Right atrium auricular region (tissue), 2 donors: ENCODE measurements at places on chromosomes 7 and 10.

GRCh38 chr10:71093531-71093930 lies 118.8 kb upstream of the UNC5B start:
- DNase-seq = peak; percentile 36
- no peaks in the 10 kb centered on the region for H3K27me3 ChIP-seq
- no peaks in the 10 kb centered on the region for H3K36me3 ChIP-seq
- no peak overlapping the region for H3K27ac ChIP-seq
- H3K4me1 ChIP-seq = peaks cover 5% of the 10 kb centered on the region
- H3K4me3 ChIP-seq = no peak overlapping the region

DNA sequence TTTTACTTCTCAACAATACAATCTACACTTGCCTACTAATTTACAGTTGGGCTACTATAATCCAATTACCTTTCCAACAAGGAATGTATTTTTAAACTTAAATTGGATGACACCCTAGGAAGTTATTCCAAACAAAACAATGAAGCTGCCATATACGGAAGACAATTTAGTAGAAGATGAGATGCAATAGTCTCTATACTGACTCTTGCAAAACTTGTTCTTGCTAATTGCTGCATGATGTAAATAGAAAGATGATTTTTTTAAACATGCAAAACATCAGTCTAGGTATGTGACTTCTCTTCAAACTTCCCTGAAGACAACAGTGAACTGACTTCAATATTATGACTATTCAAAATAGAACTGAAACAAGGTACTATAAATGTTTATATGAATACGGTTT lies 17.6 kb downstream of the NT5C3A start:
- peak overlapping the region; percentile 77 for H3K27ac ChIP-seq
- H3K36me3 ChIP-seq = no peaks in the 10 kb centered on the region
- DNase-seq = no peak
- H3K4me3 ChIP-seq = no peak overlapping the region
- no peaks in the 10 kb centered on the region for H3K4me1 ChIP-seq

DNA sequence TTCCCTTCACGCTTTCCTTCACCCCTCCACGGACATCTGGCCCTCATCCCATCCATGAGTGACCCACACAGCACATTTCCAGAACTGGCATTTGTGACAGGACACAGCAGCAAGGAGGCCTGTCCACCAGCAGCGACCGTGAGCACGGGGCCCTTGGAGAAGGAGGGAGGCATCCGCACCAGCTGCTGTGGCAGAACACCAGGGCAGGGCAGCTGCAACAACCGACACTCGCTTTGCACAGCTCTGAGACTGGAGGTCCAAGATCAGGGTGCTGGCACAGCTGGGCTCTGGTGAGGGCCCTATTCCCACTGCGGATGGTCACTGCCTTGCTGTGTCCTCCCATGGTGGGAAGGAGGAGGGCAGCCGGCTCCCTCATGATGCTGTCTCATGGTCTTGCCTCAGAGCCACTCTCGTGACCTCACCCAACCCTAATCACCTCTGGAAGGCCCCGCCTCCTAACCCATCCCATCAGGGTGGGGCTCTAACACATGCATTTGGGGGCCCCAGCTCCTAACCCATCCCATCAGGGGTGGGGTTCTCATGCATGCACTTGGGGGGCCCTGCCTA lies 36.7 kb downstream of the PTPRN2 start:
- no peak overlapping the region for H3K4me3 ChIP-seq
- no peaks in the 10 kb centered on the region for H3K36me3 ChIP-seq
- no peak for DNase-seq
- H3K27ac ChIP-seq = no peak overlapping the region

DNA sequence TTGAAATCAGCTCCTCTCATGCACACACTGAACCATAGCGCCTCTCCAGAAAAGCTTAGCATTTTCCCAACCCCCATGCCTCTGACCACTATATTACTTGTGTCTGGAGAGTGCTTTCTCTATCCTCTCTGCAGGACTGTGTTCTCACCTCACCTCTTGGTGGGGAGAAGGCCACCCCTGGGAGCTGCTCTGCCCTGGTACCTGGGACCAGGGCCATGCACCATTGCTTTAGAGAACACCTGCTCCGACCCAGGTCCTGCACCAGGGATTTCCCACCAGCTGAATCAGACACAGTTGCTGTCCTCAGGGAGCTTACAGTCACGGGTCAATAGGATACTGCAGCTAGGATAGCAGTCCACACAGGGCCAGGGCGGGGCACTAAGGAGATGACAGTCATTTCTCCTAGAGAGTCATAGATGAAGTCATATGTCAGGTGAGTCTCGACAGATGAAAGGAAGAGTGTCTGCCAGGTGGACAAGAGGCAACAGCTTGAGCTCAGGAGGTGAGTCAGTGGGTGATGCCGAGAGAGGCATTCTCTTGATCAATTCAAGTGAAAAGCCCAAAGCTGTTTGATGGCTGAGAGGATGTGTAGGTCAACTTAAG lies 619 bp upstream of the LMTK2 start:
- DNase-seq = no peak
- no peak overlapping the region for H3K4me3 ChIP-seq
- no peak overlapping the region for H3K27ac ChIP-seq
- peaks cover 31% of the 10 kb centered on the region for H3K4me1 ChIP-seq

DNA sequence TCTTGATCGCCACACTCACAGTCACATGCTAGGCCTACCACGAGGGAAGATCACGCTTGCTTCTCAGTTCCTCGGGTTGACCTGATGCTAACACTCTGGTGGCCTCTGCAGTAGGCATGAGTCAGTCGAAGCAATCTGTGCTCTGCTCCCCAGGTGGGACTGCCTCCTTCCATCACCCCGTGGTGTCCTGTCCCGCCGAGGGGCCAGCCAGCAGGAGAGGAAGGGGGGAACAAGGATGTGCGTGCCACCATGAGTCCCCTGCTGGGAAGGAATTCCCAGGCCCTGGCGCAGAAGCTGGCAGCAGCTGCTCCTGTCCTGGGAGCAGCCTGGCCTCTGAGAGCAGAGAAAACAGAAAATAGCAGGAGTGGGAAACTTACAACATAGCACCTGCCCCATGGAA lies 695.0 kb upstream of the NRP1 start:
- no peaks in the 10 kb centered on the region for H3K36me3 ChIP-seq
- no peak overlapping the region for H3K4me3 ChIP-seq
- H3K27me3 ChIP-seq = no peaks in the 10 kb centered on the region
- no peaks in the 10 kb centered on the region for H3K4me1 ChIP-seq

DNA sequence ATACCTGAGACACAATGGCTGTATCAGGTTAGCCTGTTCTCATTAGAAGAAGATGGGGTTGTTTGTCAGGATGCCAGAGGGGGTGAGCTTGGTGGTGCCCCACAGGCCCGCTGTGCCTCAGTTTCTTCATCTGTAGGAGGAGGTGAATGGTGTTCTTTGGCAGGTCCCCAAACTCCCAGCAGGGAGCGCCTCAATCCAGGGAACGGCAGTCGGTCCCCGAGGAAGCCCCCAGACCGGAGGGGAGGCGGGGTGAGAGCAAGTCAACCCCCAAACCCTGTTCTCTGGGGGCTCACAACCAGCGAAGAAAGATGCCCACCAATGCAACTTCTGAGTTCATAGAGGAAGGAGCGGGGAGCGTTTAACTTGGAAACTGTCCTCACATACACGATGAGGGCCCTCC lies 16.0 kb downstream of the C10orf105 start:
- no peak overlapping the region for H3K4me3 ChIP-seq
- no peaks in the 10 kb centered on the region for H3K4me1 ChIP-seq
- no peaks in the 10 kb centered on the region for H3K27me3 ChIP-seq
- H3K27ac ChIP-seq = no peak overlapping the region

GRCh38 chr7:89145801-89146200 lies 350.3 kb upstream of the TEX47 start:
- no peak for DNase-seq
- no peaks in the 10 kb centered on the region for H3K36me3 ChIP-seq
- H3K27ac ChIP-seq = no peak overlapping the region

GRCh38 chr7:124275411-124275810 lies 242.5 kb upstream of the TMEM229A start:
- DNase-seq = no peak
- no peak overlapping the region for H3K27ac ChIP-seq
- no peaks in the 10 kb centered on the region for H3K36me3 ChIP-seq
- H3K4me1 ChIP-seq = no peaks in the 10 kb centered on the region

DNA sequence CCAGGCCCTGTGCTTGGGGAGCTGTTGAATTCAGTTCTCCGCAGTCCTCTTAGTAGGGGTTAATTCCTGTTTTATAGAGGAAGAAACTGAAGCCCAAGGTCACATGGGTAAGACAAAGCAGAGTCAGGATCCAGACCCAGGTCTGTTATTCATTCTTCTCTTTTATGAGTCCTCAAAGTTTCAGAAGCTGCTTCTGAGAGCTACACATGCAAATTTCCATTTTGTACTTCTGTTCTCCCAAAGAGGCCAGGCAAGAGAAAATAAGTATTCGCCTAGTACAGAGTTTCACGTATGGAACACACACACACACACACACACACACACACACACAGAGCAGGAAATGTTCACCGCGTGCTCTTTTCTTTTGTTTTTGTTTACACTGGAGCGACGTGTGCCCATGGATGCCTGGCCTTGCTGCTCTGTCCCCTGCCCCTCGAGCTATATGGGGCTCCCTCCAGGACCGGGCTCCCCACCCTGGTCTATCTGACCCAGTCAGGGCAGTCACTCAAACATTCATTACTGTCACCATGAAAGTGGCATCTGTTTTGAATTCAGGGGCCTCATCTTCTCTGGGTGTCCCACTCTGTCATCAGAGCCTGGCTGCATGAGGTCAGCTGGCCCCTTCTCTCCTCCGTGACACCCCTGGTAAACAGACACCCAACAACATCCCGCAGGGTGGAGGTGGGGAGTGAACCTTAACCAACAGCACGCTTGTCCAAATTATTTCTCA lies 84.4 kb downstream of the TNS3 start:
- H3K4me1 ChIP-seq = no peaks in the 10 kb centered on the region
- no peaks in the 10 kb centered on the region for H3K36me3 ChIP-seq
- no peaks in the 10 kb centered on the region for H3K27me3 ChIP-seq
- DNase-seq = no peak
- no peak overlapping the region for H3K4me3 ChIP-seq

DNA sequence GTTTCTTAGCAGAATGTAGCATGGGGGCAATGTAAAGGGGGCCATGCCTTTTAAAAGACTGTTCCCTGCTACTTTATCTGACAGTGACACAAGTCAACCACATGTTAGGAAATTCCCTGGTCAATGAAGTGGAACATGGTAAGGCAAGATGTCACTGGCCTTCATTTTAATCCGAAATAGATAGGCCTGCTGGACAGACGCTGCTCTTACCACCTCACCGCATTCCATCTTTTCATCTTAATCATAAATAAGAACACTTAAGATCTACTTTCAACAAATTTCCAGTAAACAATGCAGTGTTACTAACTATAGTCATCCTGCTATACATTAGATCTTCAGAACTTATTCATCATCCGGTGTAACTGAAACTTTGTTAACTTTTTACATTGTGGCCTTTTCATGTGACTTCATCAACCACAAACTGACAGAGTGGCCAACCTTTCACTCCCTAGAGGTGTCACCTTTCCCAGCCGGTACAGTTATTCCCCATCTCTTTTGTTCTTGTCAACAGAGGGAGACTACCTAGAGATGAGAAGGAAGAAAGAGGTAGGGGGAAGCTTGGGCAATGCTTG lies 15.6 kb downstream of the ASB4 start:
- no peaks in the 10 kb centered on the region for H3K27me3 ChIP-seq
- H3K4me3 ChIP-seq = no peak overlapping the region
- H3K27ac ChIP-seq = no peak overlapping the region
- no peaks in the 10 kb centered on the region for H3K4me1 ChIP-seq

DNA sequence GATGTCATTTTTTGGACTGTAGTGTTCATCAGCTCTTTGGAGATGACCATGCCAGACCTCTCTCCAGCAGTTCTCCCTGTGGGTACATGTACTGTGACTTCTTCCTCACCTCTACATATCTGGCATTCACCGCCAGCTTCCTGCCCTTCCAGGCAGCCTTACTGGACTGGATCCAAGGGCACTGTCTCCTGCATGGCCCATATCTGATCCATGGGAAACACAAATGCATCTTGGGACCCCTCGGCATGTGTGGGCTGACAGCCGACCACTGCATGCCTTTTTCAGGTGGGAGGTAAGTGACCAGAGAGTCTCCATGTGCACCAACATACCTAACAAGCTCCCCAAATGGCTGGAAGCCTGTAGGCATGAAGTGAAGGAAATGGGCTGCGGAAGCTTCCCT lies 3.9 kb upstream of the BLVRA start:
- no peaks in the 10 kb centered on the region for H3K27me3 ChIP-seq
- H3K4me1 ChIP-seq = no peaks in the 10 kb centered on the region
- H3K36me3 ChIP-seq = no peaks in the 10 kb centered on the region
- H3K27ac ChIP-seq = no peak overlapping the region

DNA sequence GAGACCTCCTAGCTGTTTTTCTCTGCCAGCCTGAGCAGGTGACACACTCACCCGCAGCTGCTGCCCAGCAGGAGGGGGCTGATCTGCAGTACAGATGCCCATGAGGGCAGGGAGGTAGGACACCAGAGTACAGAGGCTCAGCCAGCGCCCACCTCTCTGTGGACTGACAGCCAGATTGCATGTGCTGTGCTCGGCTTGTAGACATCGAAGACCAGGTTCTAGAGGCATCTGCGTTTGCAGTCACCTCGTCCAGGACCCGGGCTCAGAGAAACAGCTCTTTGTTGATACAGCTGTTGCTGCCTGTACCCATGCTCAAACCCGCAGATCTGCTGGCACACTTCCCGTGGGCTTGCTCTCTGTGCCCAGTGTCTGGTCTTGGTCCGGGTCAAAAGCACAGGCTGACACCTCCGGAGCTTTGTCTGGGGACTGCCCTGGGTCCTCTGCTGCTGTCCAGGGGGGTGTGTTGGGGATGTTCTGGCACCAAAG lies 224.7 kb downstream of the GLRX3 start:
- H3K4me1 ChIP-seq = peaks cover 21% of the 10 kb centered on the region
- no peak for DNase-seq
- H3K27ac ChIP-seq = no peak overlapping the region
- H3K27me3 ChIP-seq = no peaks in the 10 kb centered on the region

DNA sequence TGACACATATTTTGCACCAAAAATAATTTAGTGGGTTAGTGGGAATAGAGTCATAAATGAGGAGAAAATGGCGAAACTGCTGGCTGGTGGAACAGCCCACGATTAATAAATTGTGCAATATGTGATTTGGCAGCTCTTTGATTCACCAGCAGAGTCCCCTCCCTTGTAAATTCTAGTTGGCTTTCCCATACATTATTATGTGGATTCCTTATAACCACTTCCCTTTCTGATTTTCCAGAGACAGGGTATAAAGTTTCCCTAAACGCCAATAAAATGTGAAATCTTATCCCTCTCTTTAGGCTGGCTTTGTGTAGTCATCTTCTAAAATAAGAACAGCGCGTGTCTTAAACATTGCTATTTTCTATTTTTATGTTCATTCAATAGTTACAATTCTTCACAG lies 149.4 kb upstream of the FERD3L start:
- DNase-seq = no peak
- H3K27ac ChIP-seq = no peak overlapping the region
- no peaks in the 10 kb centered on the region for H3K36me3 ChIP-seq
- peaks cover 11% of the 10 kb centered on the region for H3K4me1 ChIP-seq

DNA sequence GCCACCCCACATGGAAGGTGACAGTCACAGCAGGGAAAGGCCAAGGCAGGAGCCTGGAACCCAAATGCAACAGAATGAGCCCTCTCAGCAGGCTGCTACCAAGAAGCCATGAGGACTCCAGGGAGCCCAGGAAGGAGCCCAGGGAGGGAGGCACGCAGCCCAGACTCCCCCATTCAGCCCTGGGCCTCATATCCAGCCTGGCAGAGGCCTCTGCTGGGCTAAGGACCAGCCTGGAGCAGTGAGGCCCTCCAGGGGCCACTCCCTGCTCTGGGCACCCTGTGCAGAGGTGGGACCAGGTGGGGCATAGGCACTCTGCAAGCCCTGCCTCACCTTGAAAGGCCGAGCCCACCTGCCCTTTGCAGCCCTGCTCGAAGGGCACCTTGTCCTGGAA lies 25.8 kb upstream of the ZNF488 start:
- H3K4me3 ChIP-seq = no peak overlapping the region
- no peaks in the 10 kb centered on the region for H3K4me1 ChIP-seq
- DNase-seq = no peak
- no peaks in the 10 kb centered on the region for H3K27me3 ChIP-seq
- no peak overlapping the region for H3K27ac ChIP-seq
- no peaks in the 10 kb centered on the region for H3K36me3 ChIP-seq
